NCI-H1694 treated with DMSO at 0.1 percent for 48 hours (cell line): ENCODE measurements at places on chromosomes 2 and 18.

DNA sequence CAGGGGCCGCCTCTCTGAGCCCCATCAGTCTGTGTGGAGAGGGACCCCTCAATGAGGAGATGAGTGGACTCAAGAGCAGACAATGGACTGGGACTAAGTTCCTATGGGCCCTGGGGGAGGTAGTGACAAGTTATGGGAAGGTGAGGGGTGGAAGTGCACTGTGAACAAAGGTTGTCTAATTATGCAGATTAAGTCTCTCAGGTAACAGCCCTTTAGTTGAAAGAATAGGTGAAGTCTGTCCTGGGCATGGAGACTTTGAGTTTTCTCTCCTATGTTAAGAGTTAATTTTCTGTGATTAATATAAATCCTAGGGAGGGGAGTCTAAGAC, 243.8 kb downstream of the FAM210A start:
- no peak for DNase-seq

GRCh38 chr2:239394346-239394945, 6.4 kb downstream of the HDAC4 start:
- DNase-seq: no peak

DNA sequence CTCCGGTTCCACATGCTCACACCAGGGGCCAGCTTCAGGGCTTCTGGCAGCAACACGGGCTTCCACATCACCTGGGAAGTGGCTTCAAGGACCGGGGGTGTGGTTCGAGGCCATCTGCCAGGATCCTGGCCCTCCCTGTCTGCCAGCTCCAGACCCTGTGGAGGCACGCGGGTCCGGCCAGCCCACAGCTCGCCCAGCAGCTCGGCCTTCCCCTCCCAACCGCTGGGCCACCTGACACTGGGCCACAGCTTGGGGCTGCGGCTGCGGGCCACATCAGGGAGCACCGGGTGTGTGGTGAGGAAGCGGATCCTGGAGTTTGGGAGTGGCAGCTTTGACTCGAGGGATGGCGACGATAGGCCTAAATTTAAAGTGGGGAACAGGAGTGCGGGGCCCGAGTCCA, 7.0 kb downstream of the C2orf81 start:
- DNase-seq: no peak

DNA sequence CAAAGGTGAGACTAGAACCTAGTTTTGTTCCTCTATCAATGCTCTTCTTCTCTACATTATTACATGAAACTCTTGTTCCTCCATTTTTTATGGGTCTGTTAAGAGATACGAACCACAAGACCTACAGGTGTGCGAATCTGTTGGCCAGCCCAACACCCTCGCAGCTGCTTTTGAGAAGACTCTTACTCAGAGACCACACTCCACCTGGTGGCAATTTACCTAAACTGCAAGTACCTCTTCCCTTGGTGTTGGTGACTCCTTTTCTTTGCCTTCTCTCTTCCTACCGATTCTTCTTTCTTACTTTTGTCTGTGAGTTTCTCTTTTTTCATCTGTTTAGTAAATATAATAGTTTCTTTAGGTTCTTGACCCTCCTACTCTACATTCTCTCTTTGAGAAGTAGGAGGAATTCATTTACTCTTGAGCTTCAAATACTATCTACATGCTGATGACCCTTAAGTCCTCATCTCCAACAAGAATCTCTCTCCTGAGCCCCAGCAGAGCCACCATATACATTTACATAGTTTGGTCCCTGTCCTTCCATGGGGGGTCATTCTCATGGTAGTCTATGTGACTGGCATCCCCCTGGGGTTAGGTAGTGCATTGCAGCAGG, 81.8 kb upstream of the GAREM1 start:
- DNase-seq: peak; percentile 4

GRCh38 chr2:200438251-200438650, 71.6 kb downstream of the KCTD18 start:
- DNase-seq: no peak

- DNase-seq: no peak
Observed at GRCh38 chr2:49796266-49796665, 642.0 kb upstream of the FSHR start.

GRCh38 chr2:45352506-45352905, 258.6 kb downstream of the SRBD1 start:
- DNase-seq: no peak

- DNase-seq: no peak
Observed at GRCh38 chr2:237758185-237758584, 40.4 kb upstream of the RBM44 start.

- DNase-seq: no peak
Observed at GRCh38 chr2:28745225-28745624, 6.4 kb upstream of the PPP1CB start.

GRCh38 chr18:58844871-58845270, 19.8 kb upstream of the ZNF532 start:
- no peak for DNase-seq

- no peak for DNase-seq
Observed at GRCh38 chr2:70161069-70161534, 29.7 kb downstream of the C2orf42 start.

DNA sequence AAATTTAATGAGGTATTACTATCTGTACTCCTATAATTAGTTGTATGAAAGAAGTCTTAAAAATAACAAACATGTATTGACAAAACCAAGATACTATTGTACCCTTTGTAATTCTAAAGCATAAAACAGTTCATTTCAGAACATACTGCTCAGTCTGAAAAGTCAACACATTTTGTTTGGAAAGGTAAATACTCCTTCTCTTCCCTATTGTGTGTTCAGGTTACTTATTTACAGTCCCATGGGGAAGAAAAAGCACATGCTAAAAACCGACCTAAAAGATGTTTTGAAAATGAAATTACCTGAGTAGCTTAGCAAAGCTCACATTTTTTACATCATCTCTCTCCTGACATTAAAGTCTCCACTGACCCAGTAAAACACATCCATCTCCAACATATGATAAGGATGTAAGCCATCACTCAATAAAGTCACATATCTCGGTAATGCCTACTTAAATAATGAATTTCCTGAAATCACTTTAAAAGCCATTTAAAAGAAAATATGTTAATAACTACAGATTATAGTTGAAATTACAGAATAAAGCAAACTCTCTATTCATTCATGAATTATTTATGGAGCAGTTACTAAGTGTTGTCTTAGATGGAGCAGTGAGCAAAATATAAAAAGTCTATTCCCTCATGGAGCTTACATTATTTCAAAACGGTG, 75.6 kb upstream of the FZD5 start:
- no peak for DNase-seq

- DNase-seq: no peak
Observed at GRCh38 chr2:101951296-101951695, 40.5 kb upstream of the IL1R2 start.

GRCh38 chr2:67839668-67840067, 223.1 kb downstream of the C1D start:
- no peak for DNase-seq

GRCh38 chr2:114685102-114685501, 242.7 kb downstream of the DPP10 start:
- DNase-seq: no peak

- no peak for DNase-seq
Observed at GRCh38 chr18:59063912-59064311, 75.8 kb upstream of the SEC11C start.

GRCh38 chr2:201363857-201364560, 6.9 kb upstream of the FLACC1 start:
- DNase-seq: peak; percentile 66

GRCh38 chr2:15667809-15668556, 76.3 kb downstream of the DDX1 start:
- DNase-seq: no peak
